ENCODE measurements at places on chromosomes 6 and 20.

DNA sequence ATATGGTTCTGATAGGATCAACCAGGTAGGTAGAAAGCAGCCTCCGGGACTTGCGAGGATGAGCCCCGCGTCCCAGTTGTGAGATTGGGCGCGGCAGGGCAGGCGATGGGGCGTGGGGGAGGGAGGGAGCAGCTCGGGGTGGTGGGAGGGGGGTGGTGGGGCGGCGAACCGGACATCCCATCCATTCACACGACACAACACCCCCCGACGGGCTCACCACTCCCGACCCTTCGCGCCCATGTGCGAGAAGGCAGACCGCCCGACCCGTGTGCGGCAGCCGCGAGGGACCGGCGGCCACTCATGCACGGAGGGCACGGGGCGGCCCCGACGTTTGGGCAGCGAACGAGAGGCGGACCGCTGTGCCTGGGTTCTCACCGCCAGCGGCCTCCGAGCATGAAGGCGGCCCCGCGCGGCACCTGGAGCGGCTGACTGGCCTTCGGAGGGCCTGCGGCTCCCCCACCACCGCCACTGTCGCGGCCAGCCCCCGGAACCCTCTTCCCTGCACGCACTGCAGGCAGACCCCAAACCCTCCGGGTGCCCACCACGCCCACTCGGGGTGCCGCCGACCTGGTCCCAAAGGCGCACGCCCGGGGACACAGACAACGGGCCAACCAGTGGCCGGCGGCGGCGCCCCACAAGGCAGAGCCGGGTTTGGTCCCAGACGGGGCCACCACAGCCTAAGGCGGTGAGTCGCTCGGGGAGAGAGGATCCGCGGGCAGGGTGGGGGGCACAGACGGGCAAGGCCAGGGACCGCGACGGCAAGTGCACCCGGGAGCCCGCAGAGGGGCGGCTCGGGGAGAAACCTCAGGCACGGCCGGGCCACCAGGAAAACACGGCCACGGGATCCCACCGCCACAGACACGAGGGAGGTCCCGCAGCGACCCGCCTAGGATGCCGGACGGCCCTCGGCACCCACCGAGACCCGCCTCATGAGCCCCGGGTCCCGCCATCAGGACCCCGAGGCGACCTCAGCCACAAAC is 769.2 kb upstream of the DEFB115 start:
- DNase-seq: no peak

- DNase-seq: no peak
These were observed 75.1 kb downstream of the SLC2A10 start for GRCh38 chr20:46784436-46785127.

DNA sequence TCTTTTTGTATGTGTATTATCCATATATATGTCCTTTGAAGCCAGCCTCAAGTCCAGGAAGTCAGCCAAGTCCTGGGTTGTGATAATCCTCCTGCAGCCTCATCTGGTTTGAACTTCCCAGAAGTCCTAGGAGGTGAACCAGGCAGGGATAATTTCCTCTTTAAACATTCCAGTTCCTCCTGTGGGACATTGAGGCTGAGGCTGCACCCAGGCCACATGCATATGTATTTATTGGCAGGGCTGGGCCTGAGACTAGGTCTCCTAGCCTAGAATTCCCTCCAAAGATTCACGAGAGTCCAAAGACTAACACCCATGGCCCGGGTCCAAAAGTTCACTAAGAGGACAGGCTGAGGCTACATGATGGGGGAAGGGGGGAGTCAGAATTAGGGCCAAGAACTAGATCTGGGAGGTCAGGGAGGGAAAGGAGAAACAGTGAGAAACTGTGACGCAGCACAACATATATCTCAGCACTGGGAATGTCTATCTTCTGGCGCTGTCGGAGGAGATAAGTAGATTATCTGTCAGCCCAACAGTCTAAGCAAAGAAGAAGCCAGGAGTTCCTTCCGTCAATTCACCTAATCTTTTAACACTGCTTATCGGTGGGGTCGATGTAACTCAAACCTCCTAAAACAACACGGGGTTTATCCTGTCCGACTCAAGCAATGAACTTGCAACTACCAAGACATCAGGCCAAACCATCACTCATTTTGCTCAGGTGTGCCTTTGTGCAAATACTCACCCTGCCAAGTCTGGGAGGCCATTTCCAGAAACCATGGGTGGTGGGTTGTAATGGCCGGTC is 43.3 kb downstream of the SNX5 start:
- DNase-seq: no peak

DNA sequence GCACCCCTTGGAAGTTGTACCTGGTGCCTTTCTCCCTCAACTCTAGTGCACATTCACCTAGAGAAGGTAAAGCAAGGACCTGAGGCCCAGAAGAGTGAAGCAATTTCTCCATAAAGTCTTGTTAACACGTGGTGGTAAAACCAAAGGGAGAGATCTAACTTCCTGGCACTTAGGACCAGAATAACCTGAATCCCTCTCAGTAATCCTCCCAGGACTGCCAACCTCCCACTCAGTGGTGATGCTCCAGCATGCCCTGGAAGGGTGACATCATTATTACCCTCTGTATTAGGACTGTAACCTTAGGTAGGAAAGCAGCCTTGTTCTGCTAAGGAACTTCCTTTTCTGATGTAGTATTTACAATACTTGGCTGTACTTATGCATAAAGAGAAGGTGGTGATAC is 330.6 kb upstream of the MARCKS start:
- no peak for DNase-seq

DNA sequence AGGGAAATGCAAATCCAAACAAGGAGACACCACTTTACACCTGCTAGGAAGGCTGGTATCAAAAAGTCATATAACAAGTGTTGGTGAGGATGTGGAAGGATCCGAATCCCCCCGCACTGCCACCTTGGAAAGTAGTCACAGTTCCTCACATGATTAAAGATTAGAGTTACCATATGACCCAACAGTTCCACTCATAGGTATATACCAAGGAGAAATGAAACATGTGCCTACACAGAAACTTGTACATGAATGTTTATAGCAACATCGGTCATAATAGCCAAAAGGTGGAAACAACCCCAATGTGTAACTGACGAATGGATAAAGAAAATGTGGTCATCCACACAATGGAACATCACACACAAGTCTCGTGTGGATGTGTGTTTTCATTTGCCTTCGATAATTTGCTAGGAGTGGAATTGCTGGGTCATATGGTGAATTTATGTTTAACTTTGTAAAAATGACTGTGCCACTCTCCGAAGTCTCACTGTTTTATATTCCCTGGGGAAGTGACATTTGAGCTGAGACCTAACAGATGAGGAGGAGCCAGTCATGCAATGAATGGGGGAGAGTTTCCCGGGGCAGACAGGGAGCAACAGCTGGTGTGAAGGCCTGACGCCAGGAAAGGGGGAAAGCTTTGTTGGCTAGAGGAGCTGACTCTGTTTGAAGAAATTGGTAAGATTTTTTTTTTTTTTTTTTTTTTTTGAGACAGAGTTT is 125.9 kb upstream of the MLN start:
- DNase-seq: no peak
